ENCODE measurements at places on chromosomes 12 and 14. TPM values are rescaled to one million over a fixed set of nuclear protein-coding genes. Genes with fewer than 3 reads are reported as not detected.

GRCh38 chr12:49105504-49106084 lies 5.1 kb downstream of the LMBR1L start:
- no peaks in the 10 kb centered on the region for H3K27me3 ChIP-seq
- no peak overlapping the region for H3K4me3 ChIP-seq
- DNase-seq, result no peak
- H3K4me1 ChIP-seq, result peaks cover 25% of the 10 kb centered on the region
- H3K36me3 ChIP-seq, result peaks cover 32% of the 10 kb centered on the region
- H3K27ac ChIP-seq, result no peak overlapping the region

DNA sequence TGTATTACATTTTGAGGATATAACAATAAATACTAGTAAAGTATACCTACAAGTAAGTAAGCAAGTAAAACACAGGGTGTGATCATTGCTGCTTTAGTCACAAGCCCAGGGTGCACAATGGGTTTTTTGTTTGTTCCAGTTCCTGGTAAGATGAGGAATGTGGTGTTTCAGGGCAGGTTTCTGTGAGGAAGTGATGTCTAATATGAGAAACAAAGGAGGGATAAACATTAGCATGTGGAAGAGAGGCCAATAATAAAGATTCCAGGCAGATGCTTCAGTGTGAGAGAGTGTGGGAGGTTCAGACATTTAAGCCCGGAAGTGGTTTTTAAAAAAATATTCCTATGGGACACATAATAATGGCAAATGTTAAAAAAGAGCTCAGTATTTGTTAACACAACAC lies 808.1 kb upstream of the USP15 start:
- no peaks in the 10 kb centered on the region for H3K27me3 ChIP-seq
- peaks cover 18% of the 10 kb centered on the region for H3K4me1 ChIP-seq
- H3K4me3 ChIP-seq, result no peak overlapping the region

Gene VRTN
- total RNA-seq, result 128 TPM

Gene IL23A
- total RNA-seq, result 2.9 TPM

Gene B3GNT4
- total RNA-seq, result 1.6 TPM
